Renal cortical epithelial cell (primary cell): ENCODE measurements at places on chromosomes 11 and 22. TPM values are rescaled to one million over a fixed set of nuclear protein-coding genes. Genes with fewer than 3 reads are reported as not detected.

Gene TRIM34
- 10.7 and 15.3 TPM in 2 replicates for total RNA-seq

Gene PATE4
- total RNA-seq: not detected in 2 replicates

GRCh38 chr11:75776546-75776945, 8.0 kb downstream of the DGAT2 start:
- no peak for DNase-seq

Gene CFAP68
- 7.6 and 20.1 TPM in 2 replicates for total RNA-seq

GRCh38 chr11:47536915-47537314, 16.0 kb downstream of the CELF1 start:
- DNase-seq: no peak

Gene SOX6
- 0.17 and 12.1 TPM in 2 replicates for total RNA-seq

DNA sequence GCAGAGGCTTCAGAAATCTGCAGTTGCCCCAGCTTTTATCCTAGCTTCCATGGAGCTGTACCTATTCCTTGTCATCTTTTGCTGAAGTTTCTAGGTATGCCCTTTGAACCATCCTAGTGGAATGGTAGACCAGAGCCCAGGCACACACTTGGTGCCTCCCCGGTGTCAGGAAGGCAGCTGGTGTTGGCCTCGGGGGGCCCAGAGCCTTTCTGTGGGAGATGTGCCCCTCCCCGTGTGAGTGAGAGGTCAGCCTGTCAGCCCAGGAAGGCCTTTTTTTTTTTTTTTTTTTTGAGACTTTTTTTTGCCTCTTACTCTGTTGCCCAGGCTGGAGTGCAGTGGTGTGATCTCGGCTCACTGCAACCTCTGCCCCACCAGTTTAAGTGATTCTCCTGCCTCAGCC, 58.4 kb downstream of the MED15 start:
- no peak for DNase-seq

Gene OR5M8
- total RNA-seq: not detected in 2 replicates

Gene MB
- not detected in 2 replicates for total RNA-seq

GRCh38 chr22:32411402-32411801, 645 bp downstream of the RTCB start:
- peak; percentile 72 for DNase-seq
